ENCODE measurements at places on chromosomes 6 and 20. TPM values are rescaled to one million over a fixed set of nuclear protein-coding genes. Genes with fewer than 3 reads are reported as not detected.

Gene MC3R
- not detected for total RNA-seq

Gene CCN2
- not detected for total RNA-seq

Gene CYP21A2
- not detected for total RNA-seq

Gene OPN5
- not detected for total RNA-seq

Gene HLA-DMB
- total RNA-seq, result 9.2 TPM

Gene LRRC1
- 3.6 TPM for total RNA-seq

Data from activated naive CD4-positive, alpha-beta T cell treated with anti-CD3 and anti-CD28 coated beads, Interleukin-2, amount 10 ng/mL, durations not matched to agents 5 hours and 36 hours (primary cell).